AG04449 (cell line): ENCODE measurements at places on chromosomes 7 and 10.

- no peak for DNase-seq
Observed at GRCh38 chr10:11615396-11615795, 3.9 kb upstream of the USP6NL start.

- no peak for DNase-seq
Observed at GRCh38 chr10:639001-639750, 50.3 kb downstream of the DIP2C start.

- no peak for DNase-seq
Observed at GRCh38 chr7:149624006-149624405, 126.4 kb upstream of the ZNF746 start.

DNA sequence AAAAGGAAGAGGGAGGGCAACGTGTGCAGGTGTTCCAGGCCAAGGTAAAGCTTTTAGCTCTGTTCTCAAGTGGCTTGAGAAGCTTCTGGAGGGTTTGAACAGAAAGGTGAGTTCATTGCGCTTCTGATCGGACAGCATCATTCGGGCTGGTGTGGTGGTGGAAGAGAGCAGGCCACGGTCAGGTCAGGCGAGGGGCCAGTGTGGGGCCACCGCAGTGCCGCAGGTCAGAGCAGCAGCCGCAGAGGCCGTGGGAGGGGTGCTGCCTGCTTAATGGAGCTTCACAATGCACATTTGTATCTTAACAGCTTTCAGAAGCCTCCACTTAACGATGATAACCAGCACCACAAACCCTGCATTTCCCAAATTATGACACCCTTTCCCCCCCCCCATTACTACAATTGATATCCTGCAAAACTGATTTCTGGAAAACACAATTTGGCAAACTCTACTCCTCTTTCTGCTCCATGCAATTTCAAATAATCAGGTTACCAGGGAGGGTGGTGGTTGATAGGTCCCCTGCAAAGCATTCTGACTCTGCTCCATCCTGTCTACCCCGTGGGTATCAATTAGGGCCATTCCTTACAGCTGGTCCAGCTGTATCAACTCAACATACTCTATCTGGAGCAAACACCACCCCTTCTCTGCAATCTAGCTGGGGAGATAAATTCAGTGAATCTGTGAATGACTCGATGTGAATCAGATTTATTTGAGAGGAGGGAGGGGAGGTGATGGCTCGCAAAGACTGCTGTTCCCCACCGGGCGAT, 162.9 kb downstream of the ACTR3B start:
- DNase-seq: no peak

- no peak for DNase-seq
Observed at GRCh38 chr10:59176241-59177030, at the start of gene PHYHIPL. Gene PHYHIPL (plus strand): TSS chr10:59176643. CDS start chr10:59176854, 211 bp downstream.

DNA sequence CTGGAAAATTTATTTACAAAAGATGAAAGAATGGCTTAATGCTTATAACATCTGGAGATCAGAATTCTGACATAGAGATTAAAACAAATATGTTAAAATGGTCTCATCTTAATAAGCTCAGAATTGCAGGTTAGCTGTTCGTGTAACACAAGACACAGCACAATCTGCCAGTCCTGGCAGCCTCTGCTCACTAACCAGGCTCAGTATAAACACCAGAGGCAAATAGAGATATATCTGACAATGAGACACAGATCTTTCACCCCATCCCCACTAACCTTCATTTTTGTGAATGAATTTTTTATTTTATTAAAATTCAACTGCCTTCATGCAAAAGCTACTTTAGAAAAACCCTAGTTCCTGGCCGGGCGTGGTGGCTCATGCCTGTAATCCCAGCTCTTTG, 51.8 kb downstream of the RELN start:
- DNase-seq: no peak

DNA sequence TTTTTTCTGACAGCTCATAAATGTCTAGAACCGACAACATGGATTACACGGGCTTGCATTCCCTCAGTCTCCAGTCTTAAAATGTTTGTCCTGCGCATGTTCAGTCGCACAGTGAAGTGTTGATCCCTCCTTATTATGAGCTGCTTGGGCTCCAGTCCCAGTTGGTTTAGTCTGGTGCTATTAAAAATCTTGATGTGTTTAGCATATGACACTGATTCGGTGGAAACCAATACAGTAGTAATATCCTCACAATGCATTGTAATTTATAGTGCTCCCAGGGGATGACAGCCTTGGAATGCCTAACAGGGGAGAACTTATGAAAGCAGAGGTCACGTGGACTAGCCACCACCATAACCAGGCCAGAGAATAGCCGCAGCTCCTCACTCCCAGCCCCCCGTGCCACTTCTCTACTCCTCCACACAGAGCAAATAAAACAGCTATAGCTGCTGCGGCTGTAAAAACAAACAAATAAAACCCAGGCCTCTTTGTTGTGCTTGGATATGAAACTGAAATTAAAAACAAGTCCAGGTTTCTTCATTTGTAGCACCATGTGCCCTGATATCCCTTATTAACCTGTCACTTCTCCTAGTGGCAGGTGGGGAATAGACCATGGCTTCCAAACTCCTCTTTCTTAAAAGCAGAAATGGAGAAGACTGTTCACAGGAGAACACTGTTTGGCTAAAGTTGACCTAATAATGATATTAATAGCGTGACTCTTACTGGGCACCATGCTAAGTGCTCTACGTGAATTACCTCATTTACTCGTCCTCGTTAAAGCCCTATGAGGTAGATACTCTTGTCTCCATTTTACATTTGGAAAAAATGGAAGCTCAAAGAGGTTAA, 7.7 kb downstream of the DPCD start:
- DNase-seq: no peak

DNA sequence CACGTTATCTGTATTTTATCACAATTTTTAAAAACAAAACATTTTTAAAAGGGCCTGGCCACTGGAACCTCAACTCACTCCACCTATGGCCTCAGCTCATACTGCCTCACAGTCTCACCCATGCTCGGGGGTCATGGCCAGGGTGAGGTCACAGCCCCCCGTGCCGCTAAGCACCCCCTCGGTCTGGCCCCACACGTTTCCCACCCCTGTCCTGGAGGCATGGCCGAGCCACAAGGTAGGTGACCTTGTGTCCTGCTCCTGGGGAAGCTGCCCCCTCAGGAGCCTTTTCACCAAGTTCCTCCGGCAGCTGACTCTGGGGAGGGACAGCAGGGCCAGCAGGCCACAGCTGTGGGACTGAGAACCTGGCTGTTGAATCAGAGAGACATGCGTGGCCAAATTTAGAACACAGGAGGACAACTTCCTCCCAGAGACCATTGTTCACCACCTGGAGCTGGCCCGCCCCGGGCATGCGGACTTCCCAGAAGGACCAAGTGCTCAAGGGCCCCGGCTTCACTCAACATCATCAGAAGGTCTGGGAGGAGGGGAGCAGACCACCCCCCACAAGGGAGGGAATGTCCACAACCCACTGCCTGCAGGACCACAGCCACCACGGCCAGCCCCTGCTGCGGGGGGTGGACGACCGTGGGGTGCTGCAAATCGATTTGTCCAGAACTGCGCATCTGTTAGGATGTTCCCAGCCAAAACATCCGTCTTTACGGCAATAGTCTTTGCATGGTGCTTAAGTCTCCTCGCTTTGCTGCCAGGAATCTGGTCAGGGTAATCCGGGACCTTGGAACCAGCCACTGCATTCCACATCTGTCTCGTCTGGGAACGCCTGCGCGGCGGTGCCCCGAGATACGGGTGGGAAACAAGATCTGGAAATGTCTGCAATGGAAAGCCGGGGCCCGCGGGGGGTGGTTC, 48.6 kb upstream of the PDGFA start:
- no peak for DNase-seq

GRCh38 chr7:143363016-143363937, 764 bp upstream of the FAM131B start:
- DNase-seq: no peak

DNA sequence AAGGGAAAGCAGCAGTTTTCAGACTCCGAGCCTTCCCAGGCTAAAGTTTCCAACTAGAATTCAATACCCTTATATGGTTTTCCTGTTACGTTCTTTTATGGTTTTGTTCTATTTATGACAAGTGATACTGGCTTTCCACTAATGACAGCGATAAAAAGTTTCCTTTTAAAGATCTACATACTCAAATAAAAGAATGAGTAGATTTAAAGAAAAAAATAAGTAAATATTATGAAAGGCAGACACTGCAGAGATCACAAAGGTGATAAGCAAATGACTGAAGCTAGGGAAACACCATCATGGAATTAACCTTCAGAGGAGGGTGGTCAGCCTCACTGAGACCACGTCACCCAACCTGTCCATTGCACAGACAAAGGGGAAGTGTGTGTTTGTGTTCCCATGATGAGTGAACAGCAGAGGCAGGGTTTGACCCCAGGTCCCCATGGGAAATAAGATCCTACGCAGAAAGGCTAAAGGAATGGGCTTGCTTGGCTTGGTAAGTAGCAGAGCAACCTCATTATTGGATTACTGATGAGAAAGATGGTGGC, 4.0 kb downstream of the VSIR start:
- DNase-seq: no peak

- no peak for DNase-seq
Observed at GRCh38 chr10:59655309-59655708, 54.3 kb downstream of the SLC16A9 start.

- DNase-seq: no peak
Observed at GRCh38 chr10:117540640-117541404, 1.7 kb upstream of the EMX2 start.

GRCh38 chr10:123571978-123572377, 94.2 kb upstream of the GPR26 start:
- no peak for DNase-seq

- no peak for DNase-seq
Observed at GRCh38 chr7:81790686-81791085, 20.8 kb upstream of the HGF start.

DNA sequence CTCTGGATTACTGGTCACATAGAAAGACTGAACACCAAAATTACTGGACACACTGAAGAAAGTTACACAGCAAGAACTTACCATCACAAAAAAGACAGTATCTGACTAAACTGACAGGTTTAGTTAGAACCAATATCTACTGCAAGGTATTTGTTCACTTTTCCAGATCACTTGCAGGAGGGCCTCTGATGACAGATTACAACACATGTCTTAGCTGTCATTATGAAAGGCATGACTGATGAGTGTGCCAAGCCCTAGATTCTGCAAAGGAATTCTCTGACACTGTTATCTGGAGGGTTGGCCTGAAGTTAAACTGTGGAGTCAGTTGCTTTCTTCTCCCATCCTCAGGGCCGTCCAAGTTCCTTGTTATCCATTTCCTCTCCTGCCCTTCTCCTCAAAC, 242.7 kb downstream of the KIF20B start:
- no peak for DNase-seq

GRCh38 chr7:151484971-151485707, 34.6 kb downstream of the RHEB start:
- no peak for DNase-seq

DNA sequence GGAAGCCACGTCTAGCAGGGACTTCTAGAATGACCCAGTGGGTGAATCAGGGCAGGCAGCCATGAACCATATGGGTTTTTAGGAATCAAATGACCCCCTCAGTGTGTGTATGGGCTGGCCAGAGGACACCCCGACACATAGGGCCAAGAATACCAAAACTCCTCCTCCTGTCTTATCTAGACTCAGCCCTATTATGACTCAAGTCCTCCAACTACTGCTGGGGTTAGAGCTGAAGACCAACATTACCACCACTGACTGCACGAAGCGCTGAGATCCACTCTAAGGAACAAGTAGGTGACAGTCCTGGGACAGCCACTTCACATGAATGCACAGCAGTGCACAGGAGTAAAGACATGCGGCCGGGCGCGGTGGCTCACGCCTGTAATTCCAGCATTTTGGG, 11.5 kb upstream of the SVOPL start:
- DNase-seq: no peak

- DNase-seq: no peak
Observed at GRCh38 chr10:92547676-92548075, 26.2 kb downstream of the IDE start.

DNA sequence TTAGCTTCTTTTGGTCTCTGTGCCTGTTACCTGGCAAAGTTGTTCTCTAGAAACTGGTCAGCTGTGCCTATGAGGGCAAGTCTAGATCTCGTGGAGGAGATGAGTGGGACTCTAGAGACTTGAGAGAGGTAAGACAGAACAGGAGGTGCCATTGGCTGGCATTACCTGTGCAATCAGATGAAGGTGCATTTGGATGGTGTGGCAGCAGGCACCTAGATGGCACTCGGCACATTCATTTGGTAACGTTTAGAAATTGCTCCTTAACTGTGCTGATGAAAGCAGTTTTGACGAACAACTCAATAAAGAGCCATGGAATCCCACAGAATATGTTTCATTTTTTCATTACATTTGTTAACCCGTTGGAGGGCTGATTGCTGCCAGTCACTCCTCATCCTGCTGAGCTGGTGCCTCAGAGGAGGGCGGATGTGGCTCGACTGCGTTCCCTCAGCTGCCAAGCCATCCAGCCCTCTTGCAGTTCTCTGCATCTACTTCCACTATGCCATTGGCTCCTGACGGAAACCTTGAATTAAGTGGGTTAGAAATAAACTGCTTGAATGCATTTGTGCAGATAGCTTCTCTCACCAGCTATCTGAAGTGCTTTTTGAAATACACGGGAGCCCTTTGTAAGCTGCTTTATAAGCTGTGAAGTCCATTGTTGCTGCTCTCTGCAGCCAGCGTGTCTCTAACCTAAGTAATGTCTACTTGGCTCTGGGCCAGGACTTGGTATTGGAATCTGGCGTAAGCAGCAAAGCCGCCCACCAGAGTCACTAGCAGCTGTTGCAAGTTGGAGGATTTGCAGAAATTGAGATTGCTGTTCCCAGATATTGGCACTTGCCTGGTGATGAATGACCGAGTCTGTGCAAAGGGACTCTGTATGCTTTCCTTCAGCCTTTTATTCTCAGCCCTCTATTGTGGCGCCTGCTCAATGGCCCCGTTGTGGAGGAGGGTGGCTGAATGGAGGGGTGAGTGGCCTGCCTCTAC, 87.4 kb downstream of the LRRC4 start:
- DNase-seq: no peak

GRCh38 chr10:55897490-55897921, 463.6 kb downstream of the ZWINT start:
- DNase-seq: no peak

DNA sequence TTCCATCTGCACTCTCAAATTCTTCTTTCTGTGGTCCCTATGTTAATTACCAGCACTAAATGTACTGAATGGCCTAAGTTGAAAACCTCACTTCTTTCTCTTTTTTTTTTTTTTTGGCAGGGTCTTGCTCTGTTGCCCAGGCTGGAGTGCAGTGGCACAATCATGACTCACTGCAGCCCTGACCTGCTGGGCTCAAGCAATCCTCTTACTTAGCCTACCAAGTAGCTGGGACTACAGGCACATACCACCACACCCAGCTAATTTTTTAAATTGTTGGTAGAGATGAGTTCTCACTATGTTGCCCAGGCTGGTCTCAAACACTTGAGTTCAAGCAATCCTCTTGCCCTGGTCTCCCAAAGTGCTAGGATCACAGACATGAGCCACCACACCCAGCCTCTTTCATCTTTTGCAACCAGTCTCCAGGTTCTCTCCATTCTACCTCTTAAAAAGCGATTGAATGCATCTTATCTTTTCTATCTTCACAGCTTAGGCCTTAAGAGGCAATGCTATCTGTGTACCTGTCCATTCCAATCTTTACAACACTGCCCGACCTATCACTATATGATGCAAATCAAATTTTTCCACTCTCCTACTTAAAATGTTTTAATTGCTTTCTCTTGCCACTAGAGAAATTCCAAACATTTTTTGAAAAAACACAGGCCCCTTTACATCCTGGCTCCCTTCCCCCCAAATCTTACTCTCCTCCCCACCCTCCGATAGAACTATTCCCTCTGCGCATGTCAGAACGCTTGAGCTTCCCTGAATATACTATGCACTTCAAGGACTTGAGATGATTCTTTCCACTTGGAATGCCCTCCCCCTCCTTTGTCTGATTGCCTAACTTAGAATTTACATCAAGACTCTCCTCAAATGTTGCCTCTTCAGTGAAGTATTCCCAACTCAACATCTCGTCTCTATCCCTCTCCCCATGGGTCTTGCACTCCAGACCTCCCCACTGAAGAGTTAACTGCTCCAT, 6.0 kb downstream of the ICA1 start:
- DNase-seq: no peak
